ENCODE measurements at places on chromosomes 5 and 9.

- no peaks in the 10 kb centered on the region for H3K36me3 ChIP-seq
- peak; percentile 87 for DNase-seq
- no peak overlapping the region for H3K4me3 ChIP-seq
- H3K4me1 ChIP-seq: no peaks in the 10 kb centered on the region
- no peak overlapping the region for H3K27ac ChIP-seq
These were observed 102.5 kb upstream of the GABRP start for GRCh38 chr5:170681013-170681433.

DNA sequence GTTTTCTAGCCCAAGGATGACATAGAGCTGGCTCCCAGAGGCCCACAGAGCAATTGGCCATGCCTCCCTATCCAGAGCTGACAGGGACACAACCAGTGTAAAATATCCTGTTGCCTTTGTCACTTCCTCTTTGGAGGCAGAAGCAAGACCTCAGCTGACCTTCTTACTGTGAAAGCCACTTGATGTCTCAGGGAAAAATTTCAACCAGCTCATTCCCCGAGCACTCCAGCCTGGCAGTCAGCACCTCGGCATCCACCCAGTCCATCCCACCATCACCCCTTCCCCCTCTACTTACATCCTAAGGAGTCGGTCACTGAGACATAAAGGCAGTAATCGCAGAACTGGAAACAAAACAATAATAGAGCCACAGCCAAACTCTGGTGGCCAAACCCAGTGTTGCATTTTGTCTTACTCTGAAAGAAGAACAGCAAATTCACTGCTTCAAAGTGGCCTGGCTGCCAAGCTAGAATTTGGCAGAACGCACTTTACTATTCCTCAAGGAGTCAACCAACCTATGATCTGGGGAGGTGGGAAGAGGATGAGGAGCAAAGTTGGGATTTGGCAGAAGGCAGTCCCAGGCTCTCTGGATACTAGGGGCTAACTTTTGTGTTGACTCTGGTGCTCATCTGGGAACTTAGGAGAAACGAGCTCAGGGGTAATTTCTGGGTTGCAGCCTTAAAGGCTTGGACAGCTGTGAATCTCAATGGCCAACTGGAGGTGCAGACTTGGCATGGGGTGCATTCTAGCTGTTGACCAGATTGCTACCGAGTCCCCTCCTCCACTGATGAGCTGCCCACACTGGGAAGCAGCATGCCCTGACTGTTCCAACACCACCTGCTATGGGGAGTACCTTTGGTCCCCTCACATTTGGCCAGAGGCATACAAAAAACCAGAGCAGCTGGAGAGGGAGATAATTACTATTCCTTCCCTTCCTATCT lies 13.6 kb downstream of the NIPAL4 start:
- peaks cover 19% of the 10 kb centered on the region for H3K36me3 ChIP-seq
- H3K27me3 ChIP-seq: no peaks in the 10 kb centered on the region
- peak overlapping the region; percentile 14 for H3K27ac ChIP-seq
- no peak for DNase-seq
- H3K4me3 ChIP-seq: no peak overlapping the region

- H3K36me3 ChIP-seq: no peaks in the 10 kb centered on the region
- DNase-seq: no peak
- H3K4me1 ChIP-seq: no peaks in the 10 kb centered on the region
- no peak overlapping the region for H3K27ac ChIP-seq
- H3K4me3 ChIP-seq: no peak overlapping the region
These were observed 173.4 kb upstream of the CDH12 start for GRCh38 chr5:23026252-23027170.

DNA sequence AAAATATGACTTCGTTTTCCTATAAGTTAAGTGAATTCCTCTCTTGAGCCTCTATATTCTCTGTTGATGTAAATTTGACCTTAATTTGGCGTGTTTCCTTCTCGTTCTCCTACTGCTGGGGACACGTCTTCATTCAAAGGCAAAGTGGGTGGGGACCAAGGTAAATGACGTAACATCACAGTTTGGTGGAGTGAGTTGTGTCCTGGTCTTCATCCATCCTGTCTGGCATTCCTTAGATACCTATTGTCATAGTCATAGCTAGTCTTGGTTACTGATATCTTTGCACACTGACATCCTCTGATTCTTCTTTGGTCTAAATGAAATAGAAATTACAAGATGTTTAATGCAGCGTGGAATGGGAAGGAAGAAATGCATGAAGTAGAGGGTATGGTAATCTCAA lies 108.5 kb downstream of the NNT start:
- peaks cover 4% of the 10 kb centered on the region for H3K36me3 ChIP-seq
- no peak for DNase-seq
- H3K4me1 ChIP-seq: no peaks in the 10 kb centered on the region
- no peaks in the 10 kb centered on the region for H3K27me3 ChIP-seq
- no peak overlapping the region for H3K27ac ChIP-seq
- H3K4me3 ChIP-seq: no peak overlapping the region

DNA sequence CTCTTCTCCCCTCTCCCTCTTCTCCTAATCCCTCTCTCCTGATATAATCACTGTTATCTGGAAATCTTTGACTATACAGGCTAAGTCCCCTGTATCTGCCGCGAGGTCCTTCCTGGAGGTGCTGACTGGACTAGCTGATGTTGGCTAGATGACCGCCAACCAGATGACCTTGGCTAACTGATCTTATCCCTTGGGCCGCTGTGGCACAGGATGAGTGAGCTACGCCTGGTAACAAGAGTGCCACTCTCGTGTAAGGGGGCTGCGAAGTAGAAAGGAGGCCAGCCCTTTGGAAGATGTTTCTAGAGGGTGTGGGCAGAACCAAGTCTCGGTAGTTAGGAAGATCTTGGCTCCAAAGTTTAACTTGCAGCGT lies 345 bp upstream of the PRRC1 start:
- H3K4me3 ChIP-seq: peak overlapping the region; percentile 96
- H3K36me3 ChIP-seq: peaks cover 9% of the 10 kb centered on the region
- H3K27me3 ChIP-seq: no peaks in the 10 kb centered on the region
- H3K4me1 ChIP-seq: peaks cover 26% of the 10 kb centered on the region

- H3K4me1 ChIP-seq: peaks cover 36% of the 10 kb centered on the region
- H3K36me3 ChIP-seq: no peaks in the 10 kb centered on the region
- no peak for DNase-seq
- H3K4me3 ChIP-seq: no peak overlapping the region
- H3K27ac ChIP-seq: peak overlapping the region; percentile 56
These were observed 107.0 kb upstream of the SLC12A2 start for GRCh38 chr5:127976525-127976924.
